ENCODE measurements at places on chromosomes 7 and 10.

GRCh38 chr10:61828034-61828433 lies 73.5 kb upstream of the ARID5B start:
- no peak for DNase-seq

- no peak for DNase-seq
These were observed 17.3 kb downstream of the OPALIN start for GRCh38 chr10:96341219-96342182.

DNA sequence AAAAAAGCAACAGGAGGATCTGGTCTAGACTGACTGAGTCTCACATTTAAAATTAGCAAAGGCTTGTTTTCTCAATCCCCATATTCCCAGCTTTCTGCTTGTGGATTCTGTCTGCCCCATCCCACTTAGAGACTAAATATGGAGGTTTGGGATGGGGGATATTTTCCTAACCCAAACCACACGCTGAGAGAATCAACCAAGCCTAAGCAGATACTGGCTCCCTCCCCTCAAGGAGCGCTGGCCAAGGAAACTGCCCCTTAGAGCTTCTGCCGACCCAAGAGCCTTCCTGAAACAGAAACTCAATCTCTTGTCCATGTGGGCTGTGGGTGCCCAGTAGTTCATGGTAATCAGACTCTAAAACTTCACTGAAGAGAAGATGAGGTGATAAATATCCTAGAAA lies 3.9 kb downstream of the FFAR4 start:
- no peak for DNase-seq

DNA sequence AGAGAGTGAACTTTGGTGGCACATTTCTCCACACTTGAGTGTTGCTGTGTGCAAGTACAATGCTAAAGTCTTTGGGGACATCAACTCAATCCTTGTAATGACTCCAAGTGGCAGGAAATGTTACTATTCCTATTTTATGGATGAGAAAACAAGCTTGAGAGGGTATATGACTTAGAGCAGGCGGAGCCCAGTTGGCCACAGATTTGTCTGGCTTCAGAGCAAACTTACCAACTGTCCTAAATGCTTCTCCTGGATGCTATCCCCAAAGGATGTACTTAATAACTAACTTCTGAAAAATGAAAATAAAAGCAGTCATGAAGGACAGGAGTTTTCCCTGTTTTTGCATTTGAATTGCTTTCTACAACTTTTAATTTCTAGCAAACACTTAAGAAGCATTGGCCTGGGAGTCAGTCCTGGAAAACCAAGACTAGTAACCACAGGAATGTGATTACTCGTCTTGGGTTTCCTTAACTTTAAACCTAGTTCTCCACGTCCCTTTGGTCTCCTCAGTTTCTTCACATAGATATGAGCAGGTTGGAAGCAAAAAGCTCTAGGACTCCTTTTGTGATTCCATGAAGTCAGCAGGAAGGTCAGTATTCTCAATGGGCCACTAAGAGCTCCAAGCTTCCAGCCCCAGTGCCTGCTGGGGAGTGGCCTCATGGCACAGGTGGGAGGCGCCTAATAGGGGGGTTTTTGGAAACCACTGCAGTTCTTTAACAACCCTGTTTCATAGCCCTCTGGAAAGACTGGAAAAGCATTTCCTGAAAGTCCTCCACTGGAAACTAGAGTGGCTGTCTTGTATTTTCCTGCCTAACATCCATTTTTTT lies 140.8 kb downstream of the GLCCI1 start:
- no peak for DNase-seq

DNA sequence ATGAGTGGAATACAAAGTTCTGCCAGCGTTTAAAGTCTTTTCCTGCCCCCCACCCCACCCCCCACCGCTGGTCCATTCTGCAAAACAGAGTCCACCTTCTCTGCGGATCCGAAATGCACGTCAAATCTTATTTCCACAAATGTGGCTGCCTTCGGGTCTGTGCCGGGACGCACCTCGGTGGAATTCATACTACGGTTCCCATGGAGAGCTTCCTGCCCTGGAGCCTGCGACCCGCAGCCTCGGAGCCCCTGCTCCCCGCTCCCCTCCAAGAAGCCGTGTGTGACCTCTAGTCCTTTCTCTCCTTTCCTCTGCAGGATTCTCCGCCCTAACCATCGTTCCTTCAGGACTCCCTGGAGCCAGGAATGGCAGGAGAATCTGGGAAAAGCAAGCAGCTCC lies 12.5 kb upstream of the CALML5 start:
- no peak for DNase-seq
